CD4-positive, alpha-beta T cell (primary cell): ENCODE measurements at places on chromosomes 4 and X. TPM values are rescaled to one million over a fixed set of nuclear protein-coding genes. Genes with fewer than 3 reads are reported as not detected.

Gene TTC29
- total RNA-seq, result not detected

DNA sequence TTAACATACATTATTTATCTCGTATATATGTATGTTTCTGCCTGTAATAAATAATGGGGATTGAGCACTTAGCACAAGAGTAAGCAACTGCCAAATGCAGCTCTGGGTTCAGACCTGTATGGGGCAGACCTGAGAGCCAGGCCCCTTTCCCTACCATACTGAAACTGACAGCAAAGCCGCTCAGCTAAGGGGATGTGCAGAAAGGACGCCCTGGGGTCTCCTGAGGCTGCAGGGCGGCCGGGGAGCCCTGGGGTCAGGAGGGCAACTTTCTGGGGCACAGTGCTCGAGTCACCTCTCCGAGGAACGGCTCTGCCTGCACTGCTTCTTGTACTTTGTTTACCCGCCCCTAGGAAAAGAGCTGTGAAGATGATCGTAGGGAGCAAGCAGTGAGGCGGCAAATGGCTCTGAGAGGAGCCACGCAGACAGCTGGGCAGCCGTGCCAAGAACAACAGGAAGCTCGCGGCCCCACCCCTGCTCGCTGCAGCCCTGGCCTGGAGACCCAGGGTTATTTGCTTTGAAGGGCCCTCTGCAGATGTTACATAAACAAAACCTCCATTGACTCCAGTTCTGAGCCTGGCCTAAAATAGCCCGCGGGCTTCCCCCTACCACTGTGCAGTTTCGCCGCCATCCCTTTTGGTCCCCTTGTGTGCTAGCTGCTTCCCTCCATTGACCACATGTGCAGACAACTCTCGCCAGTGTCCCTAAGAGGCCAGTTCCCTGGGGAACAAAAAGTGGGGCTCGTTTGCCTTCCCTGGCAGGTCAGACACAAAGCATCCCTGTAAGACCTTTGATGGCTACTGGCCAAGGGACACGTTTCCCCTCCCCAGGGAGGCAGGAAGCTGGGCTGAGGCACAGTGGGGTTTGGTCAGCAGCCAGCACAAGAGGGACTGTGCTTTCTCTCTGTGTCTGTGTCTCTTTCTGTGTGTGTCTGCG is 111.3 kb upstream of the LNX1 start:
- no peak for DNase-seq

DNA sequence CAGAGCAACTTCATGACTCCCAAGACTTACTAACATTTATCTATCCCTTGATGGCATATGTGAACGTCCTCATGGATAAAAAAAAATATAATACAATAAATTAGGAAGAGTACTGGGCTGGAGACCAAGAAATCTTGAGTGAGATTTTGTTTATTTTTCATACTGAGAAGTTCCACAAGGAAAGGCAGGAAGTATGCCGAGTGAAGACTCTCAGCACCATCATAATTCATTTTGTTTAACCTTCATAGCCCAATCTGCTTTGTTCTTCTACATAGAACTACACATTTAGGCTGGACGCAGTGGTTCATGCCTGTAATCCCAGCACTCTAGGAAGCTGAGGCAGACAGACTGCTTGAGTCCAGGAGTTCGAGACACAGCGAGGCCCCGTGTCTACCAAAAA is 198.3 kb downstream of the NSUN7 start:
- no peak for DNase-seq

DNA sequence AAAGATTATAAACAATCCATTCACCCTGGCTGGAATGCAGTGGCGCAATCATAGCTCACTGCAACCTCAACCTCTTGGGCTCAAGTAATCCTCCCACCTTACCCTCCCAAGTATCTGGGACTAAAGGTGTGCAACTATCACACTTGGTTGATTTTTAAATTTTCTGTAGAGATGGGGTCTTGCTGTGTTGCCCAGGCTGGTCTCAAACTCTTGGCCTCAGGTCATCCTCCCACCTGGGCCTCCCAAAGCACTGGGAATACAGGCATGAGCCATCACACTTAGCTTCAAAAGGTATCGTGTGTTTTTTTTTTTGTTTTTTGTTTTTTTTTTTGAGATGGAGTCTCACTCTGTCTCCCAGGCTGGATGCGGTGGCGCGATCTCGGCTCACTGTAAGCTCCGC is 71.5 kb downstream of the FRYL start:
- DNase-seq, result no peak

GRCh38 chr4:84966382-84967242 is at the start of gene WDFY3:
WDFY3 (minus strand) TSS chr4:84966690; CDS start chr4:84860591, 106,099 bp downstream.
- no peak for DNase-seq

DNA sequence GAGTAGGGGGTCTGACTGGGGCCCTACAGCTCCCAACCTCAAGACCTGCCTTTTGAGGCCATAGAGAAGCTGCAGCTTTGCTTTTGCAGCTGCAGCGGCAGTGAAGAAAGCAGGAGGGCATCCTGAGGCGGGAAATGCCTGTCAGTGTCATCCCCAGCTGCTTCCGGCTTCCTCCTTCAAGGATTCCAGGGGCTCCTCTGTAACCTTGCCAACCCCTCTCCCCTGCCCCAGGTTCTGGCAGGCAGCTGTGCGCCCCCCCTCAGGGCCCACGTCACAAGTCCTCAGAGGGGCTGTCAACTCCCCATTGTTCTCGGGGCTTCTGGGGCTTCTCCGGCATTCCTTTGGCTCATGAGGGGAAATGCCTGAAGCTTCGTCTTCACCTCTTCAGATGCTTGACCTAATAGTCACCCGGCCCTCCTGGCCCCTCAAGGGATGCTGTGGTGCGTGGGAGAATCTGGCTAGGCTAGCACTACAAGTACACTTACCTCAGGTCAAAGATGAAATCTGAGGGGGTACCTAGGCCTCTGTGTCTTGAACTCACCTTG is 31.9 kb downstream of the APLN start:
- no peak for DNase-seq

DNA sequence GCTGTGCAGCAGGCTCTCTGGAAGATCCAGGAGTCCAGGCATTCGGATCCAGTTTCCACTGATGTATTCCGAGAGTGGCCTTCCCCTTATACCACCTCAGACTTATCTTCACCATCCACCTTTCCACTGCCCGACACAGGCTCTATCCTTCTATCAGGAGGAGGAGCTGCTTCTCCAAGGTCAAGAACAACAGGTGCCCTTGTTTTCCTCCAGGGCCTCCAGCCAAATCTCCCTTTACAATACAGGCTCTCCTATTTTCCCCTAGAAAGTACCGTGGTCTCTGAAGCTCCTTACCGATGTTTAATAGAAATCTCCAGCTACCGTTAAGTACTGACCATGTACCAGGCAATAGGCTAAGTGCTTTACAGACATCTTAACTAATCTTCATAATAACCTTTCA is 61.3 kb downstream of the AFAP1 start:
- no peak for DNase-seq

DNA sequence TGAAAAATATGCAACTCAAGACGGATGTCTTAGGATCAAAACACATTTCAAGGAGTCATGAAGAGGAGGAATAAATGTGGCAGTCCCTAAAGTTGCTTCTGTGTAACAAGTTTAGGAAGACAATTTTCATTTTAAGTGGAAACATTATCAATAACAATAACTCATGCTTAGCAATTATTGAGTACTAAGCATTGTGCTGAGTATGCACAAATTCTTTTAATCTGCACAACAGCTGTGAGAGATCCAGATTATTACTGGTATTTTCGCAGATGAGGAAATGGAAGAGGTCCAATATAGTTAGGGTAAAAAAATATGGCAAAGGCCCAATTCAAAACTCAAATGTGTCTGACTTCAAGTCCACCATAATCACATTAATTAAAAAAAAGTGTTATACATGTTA is 2.9 kb upstream of the TEX13B start:
- DNase-seq, result no peak
